ENCODE measurements at places on chromosomes 7 and 10.

DNA sequence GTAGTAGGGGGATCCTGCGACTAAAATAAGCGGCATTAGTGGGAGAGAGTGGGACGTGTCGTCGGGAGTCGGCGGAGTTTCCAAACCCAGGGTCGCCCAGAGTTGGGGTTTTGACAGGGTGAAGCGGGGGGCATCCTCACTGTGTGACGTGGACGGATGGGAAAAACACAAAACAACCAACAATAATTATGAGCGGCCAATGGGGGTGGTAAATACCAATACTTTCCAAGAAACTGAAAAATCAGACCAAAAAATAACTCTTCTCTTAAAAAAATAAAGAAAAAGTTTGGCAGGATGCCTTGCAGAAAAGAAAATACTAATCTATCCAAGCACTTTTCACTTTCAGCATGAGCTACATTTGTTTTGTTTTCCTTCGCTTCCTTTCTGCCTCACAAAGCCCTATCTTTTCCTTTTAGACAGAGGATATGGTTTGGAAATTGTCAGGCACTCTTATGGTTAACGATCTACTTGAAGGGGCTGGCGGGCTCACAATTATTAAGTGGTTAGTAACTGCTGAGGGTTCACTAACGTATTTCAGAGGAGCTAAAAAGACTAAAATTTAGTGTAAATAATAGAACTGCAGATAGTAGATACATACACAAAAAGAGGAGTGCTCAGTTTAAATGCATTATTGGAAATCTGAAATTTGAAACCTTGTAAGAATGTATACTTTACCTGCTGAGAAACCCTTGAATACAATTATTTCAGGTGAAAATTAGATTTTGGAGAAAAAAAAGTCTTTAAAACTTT lies 802 bp upstream of the CDK6 start:
- peak; percentile 51 for DNase-seq

- DNase-seq = no peak
Observed at GRCh38 chr7:156655251-156655650, 14.7 kb downstream of the RNF32 start.

- DNase-seq = peak; percentile 15
Observed at GRCh38 chr10:61000769-61001730, 57.1 kb upstream of the RHOBTB1 start.

- DNase-seq = peak; percentile 35
Observed at GRCh38 chr7:5567790-5568189, 144.2 kb upstream of the TNRC18 start.

DNA sequence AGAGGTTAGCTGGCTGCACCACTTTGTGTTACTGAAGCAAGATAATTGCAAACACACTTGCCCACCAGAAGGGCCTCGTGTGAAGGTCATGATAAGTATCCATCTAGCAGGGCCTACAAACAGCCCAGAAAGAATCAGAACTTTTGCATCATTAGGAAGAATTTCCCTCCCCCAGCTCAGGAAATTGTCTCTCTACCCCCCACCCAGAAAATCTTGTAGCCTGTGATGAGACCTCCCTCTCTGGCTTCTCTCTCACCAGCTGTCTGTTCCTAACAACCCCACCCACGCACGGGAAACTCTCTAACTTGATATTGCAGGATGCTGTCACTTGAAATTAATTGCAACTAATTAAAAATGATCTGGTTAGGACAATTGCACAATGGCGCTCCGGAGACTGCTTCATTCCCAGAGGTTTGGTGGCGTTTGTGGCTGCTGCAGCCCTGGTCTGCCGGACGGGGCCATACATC lies 34.5 kb downstream of the ZNF503 start:
- no peak for DNase-seq

- no peak for DNase-seq
Observed at GRCh38 chr10:120824881-120825309, 26.3 kb upstream of the WDR11 start.

- no peak for DNase-seq
Observed at GRCh38 chr7:4607311-4607729, 74.8 kb upstream of the FOXK1 start.

- no peak for DNase-seq
Observed at GRCh38 chr7:114976666-114977065, 54.8 kb downstream of the MDFIC start.

- peak; percentile 65 for DNase-seq
Observed at GRCh38 chr10:49592726-49593563, 17.2 kb upstream of the SLC18A3 start.

DNA sequence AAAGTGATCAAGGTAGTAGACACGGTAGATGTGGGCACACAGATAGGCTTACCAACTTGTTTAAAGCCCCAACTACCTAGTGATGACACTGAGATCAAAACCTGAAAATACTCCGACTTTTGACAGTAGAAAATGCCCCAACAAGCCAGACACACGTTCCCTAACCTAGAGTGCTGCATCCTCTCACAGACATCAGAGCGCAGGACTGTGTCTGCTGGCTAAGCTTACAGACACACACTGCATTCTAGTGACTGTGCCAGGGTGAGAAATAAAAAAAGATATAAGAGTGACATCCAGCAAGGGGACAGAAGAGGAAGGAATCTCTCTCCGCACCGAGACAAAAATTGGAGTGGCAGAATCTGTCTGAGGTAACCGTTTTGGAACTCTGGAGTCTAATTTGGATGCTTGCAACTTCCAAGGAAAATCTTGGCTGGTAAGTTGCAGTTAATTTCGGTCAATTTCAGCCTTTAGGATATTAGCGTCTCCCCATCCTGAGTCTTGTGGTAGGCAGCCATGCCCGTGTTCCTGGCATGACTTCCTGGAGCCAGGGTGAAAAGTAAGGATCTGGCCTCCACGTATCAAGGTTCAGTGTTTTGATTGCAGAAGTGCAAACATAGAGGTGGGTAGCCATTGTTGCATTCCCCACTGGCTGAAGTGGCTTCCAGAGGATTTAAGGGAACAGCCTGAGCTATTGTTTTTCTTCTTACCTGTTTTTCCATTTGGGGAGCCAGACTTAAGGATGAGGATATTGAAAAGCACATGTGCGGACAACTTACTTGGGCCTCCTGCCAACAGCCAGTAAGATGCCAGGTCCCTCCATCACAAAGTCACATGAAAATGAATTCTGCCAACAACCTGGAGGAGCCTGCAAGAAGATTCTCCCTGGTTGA lies 124.1 kb downstream of the SMURF1 start:
- DNase-seq = no peak

- no peak for DNase-seq
Observed at GRCh38 chr7:108637049-108637621, 67.5 kb downstream of the DNAJB9 start.

- no peak for DNase-seq
Observed at GRCh38 chr10:104819731-104820130, 178.6 kb downstream of the SORCS3 start.

DNA sequence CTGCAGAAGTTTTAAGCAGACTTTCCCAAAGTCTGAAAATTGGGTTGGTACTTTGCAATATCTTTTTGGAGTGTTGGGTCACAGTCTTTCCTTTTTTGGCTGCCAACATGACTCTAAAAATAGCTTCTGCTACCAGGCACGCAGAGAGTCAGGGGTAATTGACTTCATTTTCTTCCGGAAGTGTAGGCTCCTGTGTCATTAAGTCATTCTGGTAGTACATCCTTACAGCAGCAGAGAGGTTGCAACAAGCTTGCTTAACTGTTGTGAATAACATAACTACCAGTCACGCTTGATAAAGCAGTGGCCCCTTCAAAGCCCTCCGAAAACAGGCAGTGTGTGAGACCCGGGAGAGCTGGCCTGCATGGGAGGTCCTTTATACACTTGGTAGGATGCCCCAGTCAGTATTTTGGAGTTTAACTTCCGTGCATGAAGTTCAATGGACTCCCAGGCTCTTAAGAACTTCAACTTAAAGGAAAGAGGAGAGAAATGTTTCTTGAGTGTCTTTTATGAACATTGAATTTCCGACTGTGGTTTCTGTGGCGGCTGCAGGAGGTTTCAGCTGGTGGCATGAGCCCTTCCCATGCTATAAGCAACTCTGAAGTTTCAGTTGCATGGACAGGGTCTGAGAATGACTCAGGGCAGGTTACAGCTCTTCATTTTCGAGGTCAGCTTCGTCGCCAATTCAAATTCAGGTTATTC lies 310.7 kb downstream of the GALNT17 start:
- peak; percentile 51 for DNase-seq

Measured in fibroblast of skin of back (primary cell).